Skin of body (tissue), 3 donors: ENCODE measurements at places on chromosomes 7 and 10. TPM values are rescaled to one million over a fixed set of nuclear protein-coding genes. Genes with fewer than 3 reads are reported as not detected.

DNA sequence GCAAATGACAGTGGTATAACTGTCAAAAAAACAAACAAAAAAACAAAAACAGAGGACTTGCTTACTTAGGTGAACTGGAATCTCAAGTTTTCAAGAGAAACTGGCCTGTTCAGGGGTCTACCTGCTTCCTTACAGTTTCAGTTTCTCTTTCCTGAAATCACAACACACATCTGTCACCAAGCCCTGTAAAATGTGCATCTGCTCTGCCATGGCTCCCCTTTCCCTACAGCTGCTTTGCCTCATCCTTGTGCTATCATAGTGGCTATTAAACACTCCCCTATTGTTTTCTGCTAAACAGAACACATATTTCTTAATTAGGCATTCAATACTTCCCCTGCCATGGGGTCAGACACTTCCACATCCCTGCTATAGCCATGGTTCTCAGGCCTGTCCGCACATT is 37.6 kb downstream of the CPED1 start:
- DNase-seq = no peak

DNA sequence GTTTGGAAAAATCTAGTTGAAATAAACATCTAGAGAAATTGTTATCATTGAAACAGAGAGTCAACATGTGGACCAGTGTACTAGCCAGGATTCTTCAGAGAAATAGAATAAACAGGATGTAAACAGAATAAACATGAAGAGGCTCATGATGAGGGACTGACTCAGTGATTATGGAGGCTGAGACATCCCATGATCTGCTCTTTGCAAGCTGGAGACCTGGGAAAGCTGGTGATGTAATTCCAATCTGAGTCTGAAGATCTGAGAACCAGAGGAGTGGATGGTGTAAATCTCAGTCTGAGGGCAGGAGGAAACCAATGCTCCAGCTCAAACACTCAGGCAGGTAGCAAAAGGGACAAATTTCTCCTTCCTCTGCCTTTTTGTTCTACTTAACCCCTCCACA is 62.9 kb upstream of the FAM180A start:
- no peak for DNase-seq

DNA sequence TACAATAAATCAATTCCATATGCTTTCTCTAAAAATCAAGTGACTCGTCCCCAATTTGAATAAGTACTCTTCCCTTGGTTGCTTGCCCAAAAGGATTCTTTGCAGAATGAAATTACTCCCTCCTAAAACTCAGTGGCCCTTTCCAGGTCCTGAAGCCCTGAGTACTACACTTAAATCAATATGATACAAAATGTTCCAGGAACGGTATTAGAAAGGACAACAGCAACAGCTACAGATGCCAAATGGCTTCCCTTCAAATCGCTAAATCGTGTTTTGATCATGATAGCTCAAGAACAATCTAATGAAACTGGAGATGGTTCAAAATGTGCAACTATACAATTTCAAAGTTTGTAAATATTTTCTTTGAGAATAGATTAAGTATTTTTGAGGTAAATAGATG is 59.4 kb downstream of the TPK1 start:
- no peak for DNase-seq

GRCh38 chr10:130751851-130752250 is 559.7 kb downstream of the TCERG1L start:
- no peak for DNase-seq

Gene ELN
- 321 TPM for total RNA-seq

Gene ATOH7
- total RNA-seq = not detected
